AG09319 (cell line): ENCODE measurements at places on chromosomes 1 and 21.

- DNase-seq: no peak
Measured at GRCh38 chr1:172224871-172225270, 195.6 kb upstream of the C1orf105 start.

DNA sequence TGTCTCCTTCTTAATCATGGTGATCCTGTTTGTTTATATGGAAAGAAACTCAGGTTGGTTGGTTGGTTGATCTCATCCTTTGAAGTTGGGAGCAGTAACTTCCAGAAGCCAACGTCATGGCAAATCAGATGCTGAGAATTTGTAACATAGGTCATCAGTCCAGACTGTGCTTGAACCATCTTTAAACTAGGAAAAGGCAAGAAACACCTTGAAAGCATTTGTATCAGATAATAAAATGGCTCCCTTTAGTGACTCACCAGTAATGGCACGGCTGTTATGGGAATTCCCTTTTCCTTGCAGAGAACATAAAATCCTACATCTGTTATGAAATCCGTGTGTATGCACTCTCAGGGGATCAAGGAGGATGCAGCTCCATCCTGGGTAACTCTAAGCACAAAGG, 58.1 kb downstream of the SERBP1 start:
- DNase-seq: no peak

GRCh38 chr1:42177541-42177981, 13.0 kb upstream of the GUCA2A start:
- peak; percentile 70 for DNase-seq

GRCh38 chr1:166391279-166392066, 224.7 kb upstream of the FAM78B start:
- DNase-seq: no peak

DNA sequence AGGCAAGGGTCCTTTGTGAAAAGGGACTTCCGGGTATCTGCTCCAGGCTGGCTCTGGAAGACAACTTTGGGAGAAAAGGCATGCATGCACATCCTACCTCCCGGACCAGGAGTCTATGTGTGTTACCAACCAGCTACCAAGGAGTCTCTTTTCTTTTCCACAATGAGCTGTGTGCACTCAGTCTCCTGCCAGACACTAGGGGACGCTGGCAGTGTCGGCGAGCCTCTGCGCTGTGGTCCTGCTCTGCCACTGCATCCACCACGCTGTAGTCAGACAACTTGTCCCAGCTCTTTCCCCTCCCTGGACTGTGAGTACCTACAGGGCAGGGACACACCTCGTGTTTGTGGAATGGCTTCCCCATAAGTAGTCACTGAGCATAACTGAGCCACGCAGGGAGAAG, 5.1 kb upstream of the SSR2 start:
- DNase-seq: no peak

- DNase-seq: no peak
Measured at GRCh38 chr1:71116729-71117128, 35.9 kb upstream of the ZRANB2 start.

- DNase-seq: no peak
Measured at GRCh38 chr1:154208677-154209388, 2.7 kb upstream of the CFAP141 start.

- DNase-seq: no peak
Measured at GRCh38 chr1:11598461-11598860, 55.8 kb downstream of the FBXO2 start.

GRCh38 chr1:169465281-169465680, 20.5 kb downstream of the SLC19A2 start:
- DNase-seq: no peak

DNA sequence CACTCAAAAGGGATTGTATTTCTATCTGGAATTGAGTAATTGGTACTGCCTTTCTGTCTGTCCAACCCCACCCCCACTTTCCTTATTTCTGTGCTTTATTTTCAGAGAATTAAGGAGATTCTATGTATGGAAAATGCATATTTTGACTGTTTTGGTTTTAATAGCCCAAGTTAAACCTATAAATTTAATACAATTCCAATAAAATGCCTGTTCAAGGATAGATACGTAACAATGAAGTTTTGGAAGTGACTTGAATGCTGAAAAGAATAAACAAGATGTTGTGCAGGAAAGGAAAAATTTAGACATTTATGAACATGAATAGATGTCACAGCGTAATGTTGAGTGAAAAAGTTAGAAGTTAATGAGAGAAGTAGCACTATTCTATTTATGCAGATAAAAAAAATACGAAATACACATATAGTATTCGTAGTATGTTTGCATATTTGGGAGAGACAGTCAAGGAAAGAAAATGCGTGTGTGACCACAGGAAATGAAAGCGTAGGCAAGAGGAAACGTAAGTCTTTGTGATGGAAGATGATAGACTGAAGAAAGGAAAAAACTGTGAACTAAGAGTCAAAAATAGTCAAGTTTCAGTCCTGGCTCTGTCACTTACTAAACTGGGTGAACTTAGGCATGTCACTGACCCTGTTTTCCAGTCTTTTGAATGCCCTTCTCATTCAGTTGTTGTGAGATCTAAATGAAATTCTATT, 62.1 kb downstream of the MEF2D start:
- DNase-seq: no peak

GRCh38 chr1:37292789-37293188, 181.6 kb upstream of the ZC3H12A start:
- DNase-seq: no peak

DNA sequence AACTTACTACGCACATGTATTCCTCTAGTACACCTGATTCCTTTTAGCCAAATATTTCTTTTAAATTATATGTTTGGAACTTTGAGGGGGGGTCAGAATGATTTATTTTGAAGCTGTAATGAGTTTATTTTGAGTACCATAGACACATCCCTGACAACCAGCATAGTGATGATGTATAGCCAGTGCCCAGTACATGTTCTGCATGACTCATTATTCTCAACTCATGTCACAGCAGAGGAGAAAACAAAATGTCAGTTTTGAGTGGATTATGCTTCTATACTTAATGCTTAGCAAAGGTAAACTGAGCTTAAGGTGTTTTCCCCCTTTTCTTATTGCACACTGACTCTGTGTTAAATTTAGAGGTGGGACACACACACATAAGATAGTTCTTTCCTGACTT, 22.4 kb upstream of the LEPR start:
- no peak for DNase-seq

DNA sequence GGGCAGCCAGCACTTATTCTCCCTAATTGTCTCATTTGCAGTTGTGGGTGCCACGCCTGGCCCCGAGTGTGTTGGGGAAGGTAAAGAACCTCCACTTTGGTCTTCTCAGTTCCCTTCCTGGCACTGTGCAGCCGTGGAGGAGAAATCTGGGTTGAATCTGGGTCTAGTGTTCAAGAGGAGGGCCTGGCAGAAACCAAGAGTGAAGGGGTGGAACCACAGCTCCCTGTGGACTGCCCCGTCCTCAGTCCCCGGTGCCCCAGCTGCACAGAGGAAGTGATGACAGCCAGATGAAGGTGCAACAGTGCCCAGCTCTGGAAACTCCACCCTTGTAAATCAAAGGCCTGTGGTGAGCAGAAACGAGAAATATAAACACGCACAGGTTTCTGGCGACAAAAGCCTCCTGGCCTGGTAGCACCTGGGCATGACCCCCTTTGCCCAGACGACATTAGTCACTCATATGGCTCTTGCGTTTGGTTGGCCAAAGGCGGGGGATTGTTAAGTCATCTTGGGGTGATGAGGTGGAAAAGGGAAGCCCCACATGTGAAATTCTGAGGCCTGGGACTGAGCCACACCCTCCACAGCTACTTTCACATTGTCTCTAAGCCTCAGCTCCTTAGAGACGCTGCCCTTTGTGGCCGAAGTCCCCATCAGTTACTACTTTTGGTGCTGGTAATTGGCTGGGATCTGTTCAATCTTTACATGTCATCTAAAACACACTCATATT, 4.2 kb upstream of the ECE1 start:
- no peak for DNase-seq

DNA sequence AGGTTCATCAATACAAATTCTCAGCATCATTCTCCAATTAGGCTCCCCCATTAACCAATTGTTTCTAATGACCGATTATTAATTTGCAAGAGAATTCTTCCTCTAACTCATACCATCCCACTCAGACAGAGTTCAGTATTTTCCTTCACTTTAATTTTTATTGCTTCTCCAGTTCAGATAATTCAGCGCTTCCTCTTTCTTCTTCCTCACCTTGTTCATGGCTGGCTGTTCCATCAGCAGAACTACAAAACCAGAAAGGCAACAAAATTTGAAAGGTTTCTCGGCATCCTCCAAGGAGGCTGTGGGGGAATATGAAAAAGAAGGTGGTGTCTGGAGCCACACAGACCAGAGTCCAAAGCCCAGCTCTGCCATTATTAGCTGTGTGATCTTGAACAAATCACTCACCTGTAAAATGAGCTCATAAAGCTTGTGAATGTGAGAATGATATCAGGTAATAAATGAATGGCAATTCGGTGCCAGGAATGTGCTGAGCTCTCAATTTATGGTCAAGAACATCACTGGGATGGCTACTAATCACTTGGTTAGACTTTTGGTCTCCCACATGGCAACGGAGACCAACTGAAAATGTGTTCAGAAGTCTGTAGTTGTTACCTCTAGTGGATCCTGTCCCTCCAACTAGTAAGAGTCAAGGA, 11.7 kb upstream of the ZNF436 start:
- DNase-seq: no peak

DNA sequence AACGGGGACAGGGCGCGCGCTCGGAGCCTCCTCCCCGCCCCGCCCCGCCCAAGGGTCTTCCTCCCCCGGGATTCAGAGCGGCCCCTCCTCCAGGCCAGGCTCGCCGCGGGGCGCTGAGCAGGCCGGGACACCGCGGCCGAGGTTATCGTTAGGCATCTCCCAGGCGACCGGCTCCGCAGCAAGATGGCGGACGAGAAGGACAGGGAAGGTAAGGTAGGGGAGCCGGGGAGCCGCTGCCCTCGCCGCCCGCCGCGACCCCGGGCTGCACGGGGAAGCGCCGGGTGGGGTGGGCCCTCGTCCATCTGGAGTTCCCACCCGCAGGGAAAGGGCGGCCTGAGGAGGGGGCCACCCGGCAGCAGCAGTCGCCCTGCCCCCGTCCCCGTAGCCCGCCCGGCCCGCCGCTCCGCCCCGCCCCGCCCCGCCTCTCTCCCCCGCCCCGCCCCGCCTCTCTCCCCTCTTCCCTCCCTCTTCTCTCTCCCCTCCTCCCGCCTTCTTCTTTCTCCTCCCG, 105.9 kb upstream of the HNRNPU start:
- DNase-seq: no peak

GRCh38 chr1:204190212-204191211, 5.8 kb downstream of the KISS1 start:
- no peak for DNase-seq

GRCh38 chr1:36846357-36846756, 188.0 kb downstream of the GRIK3 start:
- DNase-seq: no peak

DNA sequence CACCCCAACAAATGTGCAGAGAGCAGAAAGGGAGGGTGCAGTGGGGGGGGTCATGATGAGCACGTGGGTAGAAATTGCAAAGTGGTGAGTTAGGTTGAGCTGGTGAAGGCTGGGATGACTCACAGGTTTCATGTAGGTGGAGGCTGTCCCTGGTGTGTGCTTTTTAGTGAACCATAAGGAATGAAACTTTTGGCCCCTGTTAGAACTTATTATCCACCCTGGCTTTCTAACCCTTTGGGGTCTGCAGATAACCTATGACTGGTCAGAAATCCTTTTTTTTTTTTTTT, 46.9 kb downstream of the DOP1B start:
- peak; percentile 23 for DNase-seq

DNA sequence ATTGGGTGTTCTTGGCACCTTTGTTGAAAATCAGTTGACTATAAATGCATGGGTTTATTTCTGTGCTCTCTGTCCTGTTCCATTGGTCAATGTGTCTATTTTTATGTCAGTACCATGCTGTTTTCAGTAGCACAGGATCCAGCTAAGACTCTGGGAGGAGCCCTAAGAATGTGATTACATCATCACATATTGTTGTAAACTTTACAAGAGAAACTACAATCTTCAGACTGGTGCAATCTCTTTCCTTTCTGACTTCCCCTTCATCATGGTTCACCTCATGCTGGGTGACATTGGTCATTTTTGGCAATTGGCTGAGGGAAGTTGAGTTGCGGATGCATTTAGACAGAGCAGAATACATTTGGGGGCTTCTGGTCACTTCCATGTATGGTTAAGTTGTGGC, 88.4 kb downstream of the C21orf91 start:
- no peak for DNase-seq

GRCh38 chr1:55117941-55118340, 78.6 kb downstream of the PCSK9 start:
- no peak for DNase-seq

DNA sequence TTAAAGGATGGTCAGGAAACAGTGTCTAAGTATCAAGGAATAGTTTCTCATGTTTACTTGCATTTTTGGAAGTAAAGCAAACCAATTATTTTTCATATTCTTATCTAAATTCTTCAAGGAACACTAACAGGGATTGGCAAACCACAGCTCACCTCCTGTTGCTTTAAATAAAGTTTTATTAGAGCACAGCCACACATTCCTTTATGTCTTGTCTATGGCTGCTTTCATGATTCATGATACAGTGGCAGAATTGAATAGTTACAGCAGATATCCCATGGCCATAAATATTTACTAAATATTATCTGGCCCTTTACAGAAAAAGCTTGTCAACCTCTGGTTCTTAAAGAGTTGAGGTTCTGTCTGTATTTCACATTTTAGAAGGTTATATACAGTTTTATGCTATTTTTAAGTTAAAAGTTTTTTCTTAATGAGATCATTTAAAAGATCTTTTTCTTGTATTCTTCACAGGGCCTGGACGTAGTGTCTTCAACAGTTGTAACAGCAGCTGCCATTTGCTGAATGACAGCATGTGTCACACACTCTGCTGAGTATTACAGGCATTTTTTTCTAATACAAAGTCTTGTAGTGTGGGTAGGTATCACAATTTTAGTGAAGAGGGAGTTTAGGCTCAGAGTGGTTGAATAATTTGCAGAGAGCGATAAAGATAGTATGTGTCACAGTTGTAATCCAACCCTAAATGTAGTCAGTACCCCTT, 2.6 kb downstream of the ZNF691 start:
- no peak for DNase-seq

GRCh38 chr1:234960722-234961455, 167.7 kb downstream of the TOMM20 start:
- DNase-seq: no peak

DNA sequence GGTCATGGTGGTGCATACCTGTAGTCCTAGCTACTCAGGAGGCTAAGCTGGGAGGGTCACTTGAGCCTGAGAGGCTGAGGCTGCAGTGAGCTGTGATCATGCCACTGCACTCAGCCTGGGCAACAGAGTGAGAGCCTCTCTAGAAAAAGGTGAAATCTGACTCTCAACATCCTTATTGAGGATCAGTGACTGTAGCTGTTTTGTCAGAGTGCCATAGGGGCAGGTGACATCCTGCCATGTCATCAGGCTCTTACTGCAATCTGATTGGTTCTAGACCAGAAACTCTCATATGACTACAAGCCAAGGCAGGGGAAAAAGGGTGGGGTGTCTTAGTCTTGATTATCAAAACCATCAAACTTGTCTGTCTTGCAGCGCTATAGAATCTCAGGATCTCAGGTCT, 62.8 kb upstream of the NGF start:
- DNase-seq: no peak

DNA sequence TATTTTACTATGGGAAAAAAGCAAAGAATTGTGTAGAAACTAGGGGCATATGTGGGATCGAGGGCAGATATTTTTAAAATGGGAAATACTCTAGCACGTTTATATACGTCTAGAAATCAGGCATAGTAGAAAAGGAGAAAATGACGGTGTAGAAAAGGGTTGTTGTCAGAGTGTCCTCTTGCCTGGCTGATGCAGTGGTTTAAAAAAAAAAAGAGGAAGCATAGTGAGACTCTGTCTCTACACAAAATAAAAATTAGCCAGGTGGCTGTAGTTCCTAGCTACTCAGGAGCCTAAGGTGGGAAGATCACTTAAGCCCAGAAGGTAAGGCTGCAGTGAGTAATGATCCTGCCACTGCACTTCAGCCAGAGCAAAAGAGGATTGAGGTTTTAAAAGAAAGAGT, 64.7 kb upstream of the LRRC7 start:
- DNase-seq: no peak
